ENCODE measurements at places on chromosomes 5 and 9.
A peak's percentile ranks its signal among the peaks of the same experiment; 100 is the strongest.

DNA sequence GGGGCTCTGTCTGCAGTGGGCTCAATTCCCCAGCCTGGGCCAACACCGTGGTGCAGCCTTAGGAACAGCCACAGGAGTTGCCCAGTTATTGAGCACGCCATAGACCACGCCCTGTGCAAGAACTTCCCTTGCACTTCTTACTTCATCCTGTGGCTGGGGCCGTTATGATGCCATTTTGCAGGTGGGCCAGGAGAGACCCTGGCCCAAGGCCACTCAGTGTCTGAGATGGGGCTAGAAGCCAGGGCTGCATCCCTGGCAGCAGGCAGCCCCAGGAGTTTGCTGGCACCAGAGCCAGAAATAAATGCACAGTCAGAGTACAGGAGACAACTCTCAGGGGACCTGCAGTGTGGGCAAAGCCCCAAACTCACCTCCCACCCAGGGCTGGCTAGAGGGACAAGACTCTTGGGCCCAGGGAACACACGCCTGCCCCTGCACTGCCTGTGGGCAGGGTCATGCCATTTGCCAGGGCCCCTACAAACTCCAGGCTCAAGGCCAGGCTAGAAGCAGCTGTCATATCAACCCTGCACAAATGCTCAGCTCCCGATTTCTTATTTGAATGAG lies 6.7 kb downstream of the CORO2A start:
- no peak for DNase-seq

DNA sequence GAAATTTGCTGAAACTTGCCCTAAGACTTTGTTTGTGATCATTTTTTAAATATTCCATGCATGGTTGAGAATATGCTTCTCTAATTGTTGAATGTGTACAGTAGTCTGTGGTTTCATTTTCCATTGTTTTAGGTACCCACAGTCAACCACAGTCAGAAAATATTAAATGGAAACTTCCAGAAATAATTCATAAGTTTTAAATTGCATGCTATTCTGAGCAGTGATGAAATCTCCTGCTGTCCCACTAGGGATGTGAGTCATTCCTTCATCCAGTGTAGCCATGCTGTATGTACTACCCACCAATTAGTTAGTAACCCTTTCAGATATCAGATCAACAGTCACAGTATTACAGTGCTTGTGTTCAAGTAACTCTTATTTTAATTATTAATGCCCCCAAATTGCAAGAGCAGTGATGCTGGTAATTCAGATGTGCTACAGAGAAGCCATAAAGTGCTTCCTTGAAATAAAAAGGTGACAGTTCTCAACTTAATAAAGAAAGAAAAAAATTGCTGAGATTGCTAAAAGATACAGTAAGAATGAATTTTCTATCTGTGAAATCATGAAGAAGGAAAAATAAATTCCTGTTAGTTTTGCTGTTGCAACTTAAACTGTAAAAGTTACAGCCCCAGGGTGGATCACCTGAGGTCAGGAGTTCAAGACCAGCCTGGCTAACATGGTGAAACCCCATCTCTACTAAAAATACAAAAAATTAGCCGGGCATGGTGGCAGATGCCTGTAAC lies 79.9 kb upstream of the FBXL17 start:
- no peak for DNase-seq

DNA sequence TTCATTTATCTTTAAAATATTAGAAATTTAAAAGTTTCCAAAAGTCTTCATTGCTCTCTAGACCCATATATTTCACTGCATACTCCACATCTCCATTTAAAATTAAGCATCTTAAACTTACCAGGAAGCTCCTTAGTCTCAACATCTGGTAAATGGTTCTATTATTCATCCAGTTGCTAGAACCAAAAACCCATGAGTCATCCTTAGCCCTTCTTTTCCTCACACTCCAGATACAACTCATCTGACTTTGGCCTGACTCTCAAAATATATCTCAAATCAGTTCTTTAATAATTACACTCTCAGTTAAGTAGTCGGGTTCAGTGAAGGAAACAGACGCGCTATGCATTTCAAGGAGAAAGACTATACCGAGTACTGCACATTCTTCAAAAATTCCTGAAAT lies 110.2 kb upstream of the COX7C start:
- no peak for DNase-seq

- DNase-seq, result no peak
Measured at GRCh38 chr9:128190516-128191405, 611 bp downstream of the CIZ1 start.

DNA sequence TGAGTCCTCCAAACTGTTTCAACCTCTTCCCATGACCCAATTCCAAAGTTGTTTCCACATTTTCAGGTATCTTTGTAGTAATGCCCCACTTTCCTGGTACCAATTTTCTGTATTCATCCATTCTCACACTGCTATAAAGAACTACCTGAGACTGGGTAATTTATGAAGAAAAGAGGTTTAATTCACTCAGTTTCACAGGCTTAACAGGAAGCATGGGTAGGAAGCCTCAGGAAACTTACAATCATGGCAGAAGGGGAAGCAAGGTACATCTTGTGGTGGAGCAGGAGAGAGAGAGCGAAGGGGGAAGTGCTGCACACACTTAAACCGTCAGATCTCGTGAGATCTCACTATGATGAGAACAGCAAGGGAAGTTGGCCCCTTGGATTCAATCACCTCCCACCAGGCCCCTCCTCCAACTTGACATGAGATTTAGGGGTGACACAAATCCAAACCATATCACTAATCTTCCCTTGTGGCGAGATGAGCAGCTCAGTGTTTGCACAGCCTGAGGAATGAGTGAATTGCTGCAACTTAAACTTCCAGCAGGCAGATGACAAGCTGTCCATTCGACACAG lies 42.9 kb downstream of the TRIP13 start:
- no peak for DNase-seq

GRCh38 chr5:89004379-89004778 lies 121.4 kb upstream of the MEF2C start:
- DNase-seq, result no peak

GRCh38 chr5:105817914-105818313 lies 1852.8 kb downstream of the EFNA5 start:
- DNase-seq, result no peak

GRCh38 chr9:136342181-136343120 lies 15.1 kb downstream of the GPSM1 start:
- DNase-seq, result peak; percentile 41

DNA sequence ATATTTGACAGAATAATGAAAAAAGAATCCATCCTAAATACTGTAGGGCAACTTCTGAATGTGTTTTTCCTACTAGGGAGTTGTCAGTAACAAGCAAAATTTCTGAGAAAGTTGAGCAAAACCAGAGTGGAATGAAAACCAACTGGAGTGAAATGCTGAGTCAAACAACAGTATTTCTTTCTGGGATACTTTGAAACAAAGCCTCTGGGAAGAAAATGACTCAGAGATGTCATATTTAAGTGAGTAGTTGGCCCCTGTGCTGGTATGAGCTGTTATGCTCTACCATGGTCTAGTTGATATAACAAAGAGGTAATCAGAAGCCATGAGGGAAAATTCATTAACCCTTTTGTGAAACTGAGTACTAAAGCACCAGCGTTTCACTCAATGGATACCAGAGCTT lies 372.1 kb upstream of the C9orf72 start:
- no peak for DNase-seq

DNA sequence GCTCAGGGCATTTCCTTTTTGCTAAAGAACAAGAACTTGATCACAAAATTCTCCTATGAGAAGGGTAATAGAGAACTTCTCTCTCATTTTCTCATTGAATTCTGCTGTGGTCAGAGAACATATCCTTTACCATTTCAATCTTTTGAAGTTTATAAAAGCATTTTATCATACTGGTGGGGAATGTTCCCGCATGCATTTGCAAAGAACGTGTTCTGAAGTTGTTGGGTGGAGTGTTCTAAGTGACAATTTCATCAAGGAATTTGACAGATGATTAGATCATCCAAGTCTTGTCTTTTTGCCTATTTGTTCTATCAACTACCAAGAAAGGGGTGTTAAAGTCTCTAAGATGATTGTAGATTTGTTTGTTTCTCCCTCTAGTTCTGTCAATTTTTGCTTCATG lies 163.4 kb upstream of the FREM1 start:
- DNase-seq, result no peak

GRCh38 chr9:35476596-35476995 lies 13.3 kb upstream of the RUSC2 start:
- DNase-seq, result no peak

DNA sequence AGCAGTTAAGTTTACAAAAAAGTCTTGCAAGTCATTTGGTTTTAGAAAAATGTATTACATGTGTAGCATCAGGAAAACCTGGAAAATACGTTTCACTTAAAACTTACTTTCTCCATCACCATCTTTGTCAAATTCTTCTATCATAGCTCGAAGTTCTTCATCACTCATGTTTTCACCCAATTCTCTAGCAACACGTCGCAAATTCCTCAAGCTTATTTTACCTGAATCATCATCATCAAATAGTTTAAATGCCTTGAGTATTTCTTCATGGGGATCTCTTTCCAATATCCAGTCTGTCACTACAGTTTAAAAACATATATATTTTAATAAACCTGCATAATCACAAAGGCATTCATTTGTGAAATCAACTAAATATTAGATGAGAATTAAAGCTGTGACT lies 10.3 kb downstream of the CETN3 start:
- no peak for DNase-seq

DNA sequence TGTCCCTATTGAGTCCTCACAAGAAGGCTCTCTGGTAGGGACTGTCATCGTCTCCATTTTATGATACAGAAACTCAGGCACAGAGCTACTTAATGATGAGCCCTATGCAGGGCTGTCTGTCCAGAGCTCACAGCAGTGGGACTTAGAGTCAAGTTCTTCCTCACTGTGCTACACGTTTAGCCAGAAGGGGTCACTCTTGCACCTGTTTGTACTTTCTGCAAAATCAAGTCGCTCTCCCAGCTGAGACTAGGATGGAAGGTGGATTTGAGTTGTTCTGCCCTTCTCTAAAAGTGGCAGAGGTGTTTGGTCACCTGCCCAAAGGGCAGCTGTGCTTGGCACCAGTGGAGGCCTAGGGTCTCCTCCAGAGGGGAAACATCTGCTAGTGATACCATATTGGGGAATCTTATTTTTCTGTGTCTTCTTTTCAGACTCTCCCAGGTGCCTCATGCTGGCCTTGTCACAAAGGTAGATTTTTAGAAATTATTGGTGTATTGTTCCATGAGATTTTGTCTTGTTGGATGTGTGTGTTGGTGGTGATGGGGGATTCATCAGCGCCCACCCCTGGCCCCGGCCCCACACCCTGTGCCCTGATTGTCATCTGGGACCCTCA lies 104.2 kb downstream of the PPARGC1B start:
- DNase-seq, result peak; percentile 17

- DNase-seq, result no peak
Measured at GRCh38 chr9:26457151-26457550, 435.5 kb downstream of the CAAP1 start.

DNA sequence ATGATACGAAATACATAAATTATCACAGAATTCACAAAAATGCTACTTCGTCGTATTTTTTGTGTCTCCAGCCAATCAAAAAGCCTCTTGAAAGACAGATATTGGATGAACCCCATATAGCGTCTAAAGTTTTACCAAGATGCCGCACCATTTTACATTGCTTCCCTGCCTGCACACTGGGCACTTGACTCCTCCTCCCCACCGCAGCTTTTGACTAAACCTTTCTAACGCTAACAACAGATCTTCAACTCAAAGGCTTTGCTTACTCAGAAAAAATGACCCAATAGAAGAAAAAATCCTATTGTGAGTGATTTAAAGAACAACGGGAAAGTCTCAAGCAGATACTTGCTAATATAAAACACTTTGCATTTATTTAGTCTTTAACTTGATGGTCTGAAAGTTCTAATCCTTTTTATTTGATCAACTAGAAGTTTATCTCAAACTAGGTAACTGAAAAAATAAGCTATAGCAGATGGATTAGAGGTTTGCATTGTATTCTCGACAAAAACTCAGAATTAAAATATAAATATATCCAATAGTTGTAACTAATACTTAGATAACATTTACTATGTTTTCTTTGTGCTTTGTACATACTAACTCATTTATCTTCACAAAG lies 609.1 kb upstream of the DMAC1 start:
- no peak for DNase-seq

DNA sequence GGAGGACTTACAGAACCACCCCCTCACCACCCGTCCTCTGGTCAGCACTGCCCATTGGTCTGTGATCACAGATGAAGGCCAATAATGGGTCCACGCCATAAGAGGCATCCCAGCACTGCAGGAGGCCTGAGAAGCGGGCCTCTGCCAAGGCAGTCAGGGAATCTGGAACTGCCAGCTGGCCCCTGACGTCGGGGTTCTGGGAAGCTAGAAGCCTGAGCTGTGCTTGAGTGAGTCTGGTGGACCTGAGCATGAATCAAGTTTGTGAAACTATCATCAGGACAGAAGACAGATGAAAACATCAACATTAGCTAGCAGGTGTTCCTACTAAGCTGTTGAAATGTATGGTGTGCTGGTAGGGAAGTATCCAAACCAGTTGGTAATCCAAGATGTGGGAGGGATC lies 7.8 kb downstream of the ANGPTL2 start:
- DNase-seq, result no peak

DNA sequence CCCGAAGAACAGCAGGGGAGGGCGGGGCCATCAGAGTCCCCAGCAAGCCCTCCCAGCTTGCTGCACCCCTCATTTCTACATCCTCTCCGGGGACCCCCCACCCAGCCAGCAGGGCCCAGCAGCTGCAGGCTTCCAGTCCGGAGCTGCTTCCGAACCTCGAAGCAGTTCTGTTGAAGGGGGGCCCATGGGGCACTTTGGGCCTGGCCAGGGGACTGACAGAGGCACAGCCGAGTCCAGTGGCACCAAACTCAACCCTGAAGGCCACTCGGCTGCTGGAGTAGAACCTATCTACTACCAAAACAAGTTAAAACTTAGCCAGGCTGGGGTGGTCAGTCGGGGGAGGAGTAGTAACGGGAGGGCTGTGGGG lies 8.1 kb upstream of the CCDC187 start:
- DNase-seq, result no peak

GRCh38 chr9:113770396-113770795 lies 105.7 kb upstream of the ZNF618 start:
- no peak for DNase-seq

DNA sequence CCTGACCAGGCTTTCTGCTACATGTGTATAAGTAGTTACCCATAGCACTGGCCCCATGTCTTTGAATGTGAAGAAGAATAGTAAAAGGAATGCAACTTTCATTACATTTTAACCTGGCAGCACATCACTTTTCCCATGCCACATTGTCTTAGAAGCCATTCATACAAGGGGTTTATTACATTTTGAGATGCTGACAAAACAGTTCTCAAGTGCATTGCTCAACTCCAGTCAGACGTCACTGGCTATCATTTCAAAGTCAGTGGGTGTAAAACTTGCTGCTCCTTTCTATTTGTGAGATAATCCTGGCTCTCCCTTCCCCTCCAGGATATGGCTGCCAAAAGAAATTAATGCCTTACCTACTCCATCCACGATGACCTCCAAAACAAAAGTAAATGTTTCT lies 97.0 kb upstream of the VCAN start:
- DNase-seq, result no peak

All from stimulated activated CD8-positive, alpha-beta memory T cell treated with anti-CD3 and anti-CD28 coated beads, Interleukin-4, amount 100 ng/mL, for 4 hours (primary cell).